ENCODE measurements at places on chromosomes 5 and 9. TPM values are rescaled to one million over a fixed set of nuclear protein-coding genes. Genes with fewer than 3 reads are reported as not detected.

Gene EIF4EBP3
- total RNA-seq, result 34.9 TPM

Gene RNF180
- total RNA-seq, result 14.4 TPM

DNA sequence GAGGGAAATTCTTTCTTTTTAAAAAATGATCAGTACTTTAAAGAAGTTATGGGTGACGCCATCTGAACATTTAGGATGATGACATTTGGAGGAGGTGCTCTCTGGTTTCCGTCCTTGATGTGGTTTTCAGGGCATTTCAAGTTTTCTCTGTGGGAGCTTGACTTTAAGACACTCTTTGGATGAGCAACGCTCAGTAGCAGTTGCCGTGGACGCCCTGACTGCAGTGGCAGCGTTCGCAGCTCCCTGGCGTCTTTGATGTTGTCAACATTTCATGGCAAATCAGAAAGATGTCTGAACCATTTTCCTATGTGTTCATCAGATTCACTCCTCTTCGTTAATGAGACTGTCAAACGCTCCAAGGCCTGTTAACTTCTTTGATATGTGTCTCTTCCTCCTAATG, 86.1 kb downstream of the ZNF354C start:
- no peaks in the 10 kb centered on the region for H3K36me3 ChIP-seq
- no peak for DNase-seq
- H3K4me3 ChIP-seq, result no peak overlapping the region
- H3K4me1 ChIP-seq, result no peaks in the 10 kb centered on the region
- H3K27me3 ChIP-seq, result no peaks in the 10 kb centered on the region

- H3K36me3 ChIP-seq, result no peaks in the 10 kb centered on the region
- H3K4me1 ChIP-seq, result no peaks in the 10 kb centered on the region
- DNase-seq, result no peak
Observed at GRCh38 chr9:22469928-22470544, 23.4 kb downstream of the DMRTA1 start.

DNA sequence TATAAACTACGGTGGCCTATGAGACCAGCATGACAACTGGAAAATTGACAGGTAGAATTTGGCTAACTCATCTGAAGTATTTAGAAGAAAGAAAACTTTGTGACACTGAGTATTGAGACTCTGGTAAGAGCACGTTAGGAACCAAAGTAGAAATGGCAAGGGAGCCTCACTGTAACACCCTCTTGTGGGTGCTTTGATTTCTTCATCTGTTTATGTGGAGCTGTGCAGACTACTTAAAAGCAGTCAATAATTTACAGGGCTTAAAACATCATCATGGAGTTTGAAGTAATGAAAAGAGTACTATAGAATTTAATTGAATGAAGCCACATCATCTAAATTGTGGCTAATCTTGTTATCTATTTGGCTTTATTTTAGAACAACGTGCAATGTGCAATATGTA, 414.2 kb downstream of the CCDC171 start:
- no peaks in the 10 kb centered on the region for H3K27me3 ChIP-seq
- H3K4me3 ChIP-seq, result no peak overlapping the region
- H3K27ac ChIP-seq, result no peak overlapping the region
- DNase-seq, result no peak
- no peaks in the 10 kb centered on the region for H3K36me3 ChIP-seq

Gene EGFLAM
- 8.0 TPM for total RNA-seq

Gene AGXT2
- total RNA-seq, result not detected

All from heart left ventricle (tissue), 16 donors.